K562 (cell line): ENCODE measurements at places on chromosomes 2 and 18.

GRCh38 chr2:101698014-101698843 is 722 bp downstream of the MAP4K4 start:
- DNase-seq: peak; percentile 50

GRCh38 chr2:10002681-10003080 is 40.7 kb upstream of the KLF11 start:
- DNase-seq: no peak

DNA sequence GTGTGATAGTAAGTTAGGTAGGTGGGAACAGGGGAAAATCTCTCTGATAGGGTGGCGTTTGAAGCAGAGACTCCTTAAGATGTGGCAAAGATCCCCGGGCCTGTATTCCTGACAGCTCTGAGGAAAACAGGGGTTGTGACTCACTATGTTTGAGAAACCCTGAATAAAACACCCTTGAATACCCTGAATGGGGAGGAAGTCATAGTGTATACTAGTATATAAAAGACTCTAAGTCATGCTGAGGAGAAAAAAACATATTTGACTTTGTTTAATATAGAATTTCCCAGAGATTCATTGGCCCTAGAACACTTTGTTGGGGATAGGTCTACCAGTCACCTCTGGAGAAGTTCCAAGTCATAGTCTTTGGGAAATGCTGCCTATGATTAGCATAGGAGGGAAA is 590.9 kb downstream of the IRS1 start:
- no peak for DNase-seq

GRCh38 chr2:190762566-190762965 is 113.7 kb downstream of the NAB1 start:
- DNase-seq: no peak

DNA sequence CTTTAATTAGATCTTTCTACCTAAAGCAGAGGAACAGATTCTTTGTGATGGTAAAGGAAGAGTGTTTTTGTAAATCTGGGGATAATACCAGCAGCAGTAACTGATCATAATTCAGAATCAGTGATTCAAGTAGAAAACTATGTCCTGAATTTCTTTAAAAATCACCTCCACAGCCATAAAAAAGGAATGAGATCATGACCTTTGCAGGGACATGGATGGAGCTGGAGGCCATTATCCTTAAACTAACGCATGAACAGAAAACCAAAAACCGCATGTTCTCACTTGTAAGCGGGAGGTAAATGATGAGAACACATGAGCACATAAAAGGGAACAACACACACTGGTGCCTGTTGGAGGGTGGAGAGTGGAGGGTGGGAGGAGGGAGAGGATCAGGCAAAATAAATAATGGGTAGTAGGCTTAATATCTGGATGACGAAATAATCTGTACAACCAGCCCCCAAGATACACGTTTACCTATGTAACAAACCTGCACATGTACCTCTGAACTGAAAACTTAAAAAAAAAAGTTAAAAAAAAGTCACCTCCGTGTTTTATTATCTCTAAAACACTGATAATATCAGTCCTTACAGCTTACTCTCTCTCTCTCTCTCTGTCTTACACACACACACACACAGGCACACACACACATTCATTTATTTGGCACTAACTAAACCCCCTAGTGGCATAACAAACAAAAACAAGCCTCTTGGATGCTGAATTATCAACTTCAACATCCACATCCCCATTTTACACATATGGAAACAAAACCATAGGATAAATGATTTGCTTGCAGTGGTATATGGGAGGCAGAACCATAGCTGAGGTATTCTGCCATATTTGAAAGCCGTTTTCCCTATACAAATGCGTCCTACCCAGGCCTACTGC is 1.4 kb downstream of the TM4SF20 start:
- no peak for DNase-seq

- no peak for DNase-seq
Observed at GRCh38 chr18:44128365-44128764, 552.3 kb upstream of the SETBP1 start.

- DNase-seq: peak; percentile 87
Observed at GRCh38 chr2:130836501-130837174, at the start of gene ARHGEF4. ARHGEF4 (plus strand) TSS chr2:130836914; CDS start chr2:130836954, 40 bp downstream.

DNA sequence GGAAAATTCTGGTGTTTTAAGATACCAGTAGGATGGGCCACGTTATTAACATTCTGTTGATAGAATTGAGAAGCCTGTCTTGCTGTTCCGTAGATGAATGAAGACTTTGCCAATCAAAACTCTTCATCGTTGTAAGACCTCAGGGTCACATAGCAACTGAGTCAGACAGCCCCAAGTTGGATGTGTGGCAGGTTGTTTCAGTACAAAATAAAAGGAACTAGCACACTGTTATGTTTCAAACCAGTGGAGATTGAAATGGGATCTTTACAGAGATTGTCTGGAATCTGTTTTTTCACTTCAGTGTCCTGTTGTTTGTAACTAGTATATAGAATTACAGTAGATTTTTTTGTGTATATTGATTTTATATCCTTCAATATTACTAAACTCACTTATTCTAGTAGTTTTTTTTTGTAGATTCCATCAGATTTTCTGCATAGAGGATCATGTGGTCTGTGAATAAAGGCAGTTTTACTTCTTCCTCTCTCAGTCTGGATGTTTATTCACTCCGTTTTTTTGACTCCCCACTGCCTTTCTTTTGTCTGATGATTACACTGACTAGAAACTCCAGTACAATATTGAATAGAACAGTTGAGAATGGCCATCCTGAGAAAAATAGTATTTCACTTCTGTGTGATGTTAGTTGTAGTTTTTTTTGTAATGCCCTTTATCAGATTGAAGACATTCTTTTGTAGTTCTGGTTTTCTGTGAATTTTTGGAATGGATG is 22.7 kb downstream of the EPC2 start:
- DNase-seq: no peak

DNA sequence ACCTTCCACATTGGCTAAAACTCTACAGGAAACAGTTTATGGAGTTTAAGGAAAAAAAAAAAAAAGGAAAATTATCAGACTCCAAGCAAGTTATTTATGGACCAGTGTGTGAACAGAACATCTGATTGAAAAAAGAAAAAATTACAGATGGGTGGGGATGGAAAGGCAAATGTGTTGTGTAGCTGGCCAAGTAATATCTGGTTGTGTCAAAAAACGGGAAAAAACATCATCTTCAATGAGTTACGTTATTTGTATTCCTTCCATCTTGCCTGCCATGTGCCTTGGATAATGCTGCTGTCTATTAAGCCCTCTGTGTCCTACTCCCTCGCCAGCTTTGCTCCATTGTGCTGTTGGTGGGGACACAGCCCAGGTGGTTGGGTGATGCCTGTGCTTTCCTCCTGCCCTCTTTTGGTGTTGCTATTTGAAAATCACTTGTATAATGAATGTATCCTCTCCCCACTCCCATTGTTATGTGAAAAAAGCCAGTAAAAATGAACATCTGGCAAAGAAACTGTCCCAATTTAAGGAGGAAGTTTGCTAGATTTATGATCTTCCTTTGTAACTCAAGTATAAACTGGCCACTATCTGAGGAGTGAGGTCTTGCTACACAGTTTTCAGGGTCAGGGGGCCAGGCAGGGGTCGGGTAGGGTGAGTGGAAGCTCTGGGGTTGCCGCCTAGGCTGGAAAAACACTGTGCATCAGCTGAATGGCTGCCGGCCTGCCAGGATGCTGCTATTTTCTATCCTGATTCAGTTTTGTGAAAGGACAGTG is 155.9 kb downstream of the FMNL2 start:
- DNase-seq: no peak

GRCh38 chr18:55405475-55405874 is 182.5 kb downstream of the TCF4 start:
- no peak for DNase-seq

- no peak for DNase-seq
Observed at GRCh38 chr2:178268435-178268834, 74.1 kb downstream of the OSBPL6 start.

- DNase-seq: peak; percentile 21
Observed at GRCh38 chr2:205675861-205676516, 6.3 kb upstream of the NRP2 start.

DNA sequence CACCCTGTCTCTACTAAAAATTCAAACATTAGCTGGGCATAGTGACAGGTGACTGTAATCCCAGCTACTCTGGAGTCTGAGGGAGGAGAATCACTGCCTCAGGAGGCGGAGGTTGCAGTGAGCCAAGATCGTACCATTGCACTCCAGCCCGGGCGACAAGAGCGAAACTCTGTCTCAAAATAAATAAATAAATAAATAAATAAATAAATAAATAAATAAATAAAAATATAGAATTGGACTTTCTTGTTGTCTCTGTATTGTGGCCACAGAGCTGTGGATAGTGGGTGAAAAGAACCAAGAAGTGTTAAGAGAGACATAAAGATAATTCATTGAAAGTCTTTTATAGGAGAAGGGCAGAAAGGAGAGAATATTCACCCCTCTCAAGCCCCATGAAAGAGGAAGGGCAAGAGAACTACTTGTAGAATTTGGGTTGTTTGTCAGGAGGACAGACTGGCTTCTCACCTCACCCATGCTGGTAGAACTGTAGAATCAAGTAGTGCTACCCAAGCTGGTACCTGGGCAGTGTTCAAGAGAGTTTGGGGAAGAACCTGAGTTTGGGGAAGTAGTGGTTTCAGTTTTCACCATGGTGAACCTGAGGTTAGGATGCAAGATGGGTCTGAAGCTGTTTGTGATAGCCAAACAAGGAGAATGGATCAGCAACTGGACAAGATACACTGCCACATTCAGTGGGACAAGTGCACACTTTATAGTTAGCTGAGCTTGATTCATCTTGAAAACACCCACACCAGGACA is 256.5 kb downstream of the CD226 start:
- no peak for DNase-seq

DNA sequence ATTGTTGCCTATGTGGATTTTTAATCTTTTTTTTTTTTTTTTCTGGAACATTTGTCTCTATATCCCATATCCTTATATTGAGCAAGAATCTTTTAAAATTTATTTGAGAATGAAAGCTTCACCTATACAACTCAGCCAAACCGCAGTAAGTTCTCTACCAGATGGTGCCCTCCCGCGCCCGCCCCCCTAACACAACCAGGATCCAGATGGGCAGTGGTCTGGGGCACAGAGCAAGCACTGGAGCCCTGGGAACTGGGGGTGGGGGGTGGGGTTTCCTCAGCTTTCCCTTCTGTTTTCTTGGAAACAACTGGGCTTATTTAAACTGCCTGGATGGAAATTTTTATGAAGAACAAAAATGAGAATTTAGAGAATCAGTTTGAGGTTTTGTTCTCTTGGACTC is 74.6 kb downstream of the ACAA2 start:
- DNase-seq: no peak

DNA sequence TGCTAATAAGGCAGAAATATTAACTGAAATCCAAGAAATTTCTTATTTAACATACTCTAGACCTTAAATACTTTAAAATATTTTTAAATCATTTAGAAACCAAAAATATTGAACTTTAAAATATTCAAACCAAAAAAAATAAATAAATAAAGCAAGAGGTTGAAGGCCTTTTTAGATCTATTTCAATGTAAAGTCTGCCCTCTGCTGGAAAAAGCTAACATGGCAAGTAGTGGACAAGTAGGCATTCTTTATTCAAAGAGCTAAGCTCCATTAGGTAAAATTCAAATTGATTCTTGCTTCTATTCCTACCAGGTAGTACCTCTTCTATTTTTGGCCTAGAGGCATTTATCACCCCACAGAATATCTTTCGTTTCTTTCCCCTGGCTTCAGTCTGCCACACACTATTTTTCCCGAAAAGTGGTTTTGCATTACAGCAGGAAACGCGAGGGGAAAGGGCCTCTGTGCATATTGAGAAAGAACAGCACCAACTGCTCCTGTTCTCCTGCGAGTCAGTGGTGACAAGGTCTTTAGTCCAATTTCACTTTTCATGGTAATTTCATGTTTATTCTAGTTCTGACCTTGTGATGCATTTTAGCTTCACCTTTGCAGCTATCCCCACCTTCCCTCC is 20.4 kb downstream of the IFIH1 start:
- DNase-seq: peak; percentile 75

GRCh38 chr2:232225429-232225828 is 153.1 kb upstream of the ALPP start:
- DNase-seq: no peak

- no peak for DNase-seq
Observed at GRCh38 chr2:17894556-17894955, 16.1 kb downstream of the KCNS3 start.

- DNase-seq: no peak
Observed at GRCh38 chr18:74994502-74995418, 214.2 kb downstream of the PTGR3 start.

- DNase-seq: peak; percentile 54
Observed at GRCh38 chr2:191811807-191812602, 34.9 kb downstream of the CAVIN2 start.

- DNase-seq: no peak
Observed at GRCh38 chr2:11876889-11877288, 130.5 kb downstream of the LPIN1 start.

GRCh38 chr2:46058140-46058539 is 239.1 kb upstream of the EPAS1 start:
- no peak for DNase-seq

- no peak for DNase-seq
Observed at GRCh38 chr18:36464126-36464651, 166.7 kb downstream of the FHOD3 start.

- no peak for DNase-seq
Observed at GRCh38 chr2:142714600-142714999, 162.9 kb upstream of the KYNU start.

DNA sequence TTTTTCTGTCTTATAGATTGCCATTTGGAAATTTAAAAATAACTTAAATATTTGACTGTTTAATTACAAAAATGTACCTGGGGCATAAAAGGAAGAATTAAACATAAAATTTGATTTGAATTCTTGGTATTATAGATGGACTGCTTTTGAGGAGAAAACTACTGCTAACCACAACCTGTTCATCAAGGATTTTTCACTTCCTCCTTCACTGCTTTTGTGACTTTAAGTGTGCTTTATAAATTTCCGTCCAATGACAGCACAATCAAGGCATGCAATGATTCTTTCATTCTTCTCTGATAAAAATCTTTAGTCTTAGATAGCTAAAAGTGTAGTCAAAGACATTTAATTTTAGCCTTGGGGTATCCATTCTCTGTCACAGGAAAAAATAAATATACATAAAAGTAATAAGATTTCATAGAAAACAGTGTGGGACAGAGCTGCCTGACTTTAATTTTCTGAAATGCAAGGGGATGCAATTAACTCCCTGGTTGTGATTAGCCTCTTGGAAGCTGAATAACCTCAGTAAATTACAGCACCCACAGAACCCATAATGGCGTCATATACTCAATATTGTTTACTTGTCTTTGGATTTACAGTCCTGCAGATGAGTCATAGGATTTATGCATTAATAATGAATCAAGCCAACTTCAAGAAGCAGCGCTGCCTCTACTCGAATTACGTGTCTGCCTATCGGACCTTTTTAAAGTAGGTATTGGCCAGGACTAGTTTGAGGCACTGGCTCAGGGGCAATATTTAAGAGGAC is 587.9 kb downstream of the NRXN1 start:
- no peak for DNase-seq
